ENCODE measurements at places on chromosomes 2 and 18.
A peak's percentile ranks its signal among the peaks of the same experiment; 100 is the strongest.

DNA sequence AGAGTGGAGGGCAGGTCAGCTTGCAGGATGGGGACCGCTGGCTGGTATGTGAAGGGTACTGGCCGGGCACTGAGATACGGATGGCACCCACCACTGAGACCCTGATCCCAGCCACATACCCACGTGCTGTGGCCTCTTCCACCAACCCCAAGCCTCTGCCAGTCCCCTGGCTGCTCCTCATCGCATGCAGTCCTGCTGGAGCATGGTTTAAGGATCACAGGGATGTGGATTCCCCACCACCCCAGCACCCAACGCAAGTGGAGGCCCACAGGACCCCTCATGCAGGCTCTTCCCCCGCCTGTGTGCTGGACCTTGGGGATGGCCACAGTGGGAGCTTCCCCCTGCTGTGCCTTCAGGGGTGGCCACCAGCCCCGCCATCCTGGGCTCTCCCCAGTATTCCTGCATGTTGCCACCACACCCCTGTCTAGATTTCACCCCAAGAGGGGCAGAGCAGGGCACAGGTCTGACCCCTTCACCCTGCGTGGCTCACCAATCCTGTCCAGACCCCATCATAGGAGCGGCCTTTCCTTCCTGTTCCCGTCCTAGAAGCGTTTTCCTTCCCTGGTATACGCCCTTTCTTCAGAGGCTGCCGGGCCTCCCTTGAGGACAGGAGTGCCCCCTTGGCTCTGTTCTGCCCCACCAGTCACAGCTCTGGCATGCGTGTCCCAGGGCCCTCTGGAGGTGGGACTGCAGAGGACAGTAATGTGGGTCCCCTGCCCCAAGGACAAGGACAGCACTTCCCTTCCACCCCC, 18.3 kb downstream of the MLPH start:
- no peak for DNase-seq

- no peak for DNase-seq
Observed at GRCh38 chr18:69870736-69871135, 76.9 kb downstream of the CD226 start.

- DNase-seq = peak; percentile 0
Observed at GRCh38 chr2:155099784-155100183, 401.3 kb downstream of the KCNJ3 start.

DNA sequence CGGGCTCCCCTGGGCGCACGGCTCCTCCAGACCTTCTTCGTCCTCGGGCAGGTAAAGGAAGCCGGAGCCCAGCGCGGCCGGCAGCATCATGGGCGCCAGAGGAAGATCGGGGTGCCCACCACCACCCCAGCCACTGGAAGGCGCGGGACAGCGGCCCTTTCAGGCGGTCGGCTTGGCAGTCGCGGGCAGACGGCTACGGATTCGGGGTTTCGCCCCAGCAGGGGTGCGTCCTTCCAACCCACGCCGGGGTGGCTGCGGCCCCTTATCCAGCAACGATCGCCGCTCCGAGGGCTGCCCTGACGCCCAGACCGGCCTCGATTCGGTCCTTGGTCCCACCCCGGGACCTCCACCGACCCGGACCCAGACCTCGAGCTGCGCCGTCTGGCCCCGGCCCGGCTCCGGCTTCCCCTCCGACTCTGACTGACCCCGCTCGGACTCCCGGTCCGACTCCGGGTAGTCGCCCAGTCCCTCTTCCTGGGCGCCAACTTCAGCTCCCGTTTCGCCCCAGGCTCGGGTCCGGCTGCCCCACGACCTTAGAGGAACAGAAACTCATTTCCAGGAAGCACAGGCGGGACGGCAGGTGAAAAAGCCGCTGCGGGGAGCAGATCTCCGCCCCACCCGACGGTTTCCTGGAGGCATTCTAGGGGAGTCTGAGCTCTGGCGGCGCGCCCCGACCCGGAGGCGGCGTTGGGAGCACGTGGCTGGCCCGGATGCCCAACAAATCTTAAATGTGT, 30.2 kb upstream of the SSB start:
- no peak for DNase-seq

- DNase-seq = peak; percentile 94
Observed at GRCh38 chr2:109217362-109218086, 88.5 kb downstream of the SH3RF3 start.

GRCh38 chr2:197197895-197198311, 112.7 kb downstream of the ANKRD44 start:
- no peak for DNase-seq

- no peak for DNase-seq
Observed at GRCh38 chr2:227562581-227562980, 36.1 kb upstream of the SCYGR2 start.

All from choroid plexus epithelial cell (primary cell).